ENCODE measurements at places on chromosomes 1 and 21.

GRCh38 chr1:219460896-219461815 lies 151.7 kb downstream of the ZC3H11B start:
- no peak for DNase-seq

DNA sequence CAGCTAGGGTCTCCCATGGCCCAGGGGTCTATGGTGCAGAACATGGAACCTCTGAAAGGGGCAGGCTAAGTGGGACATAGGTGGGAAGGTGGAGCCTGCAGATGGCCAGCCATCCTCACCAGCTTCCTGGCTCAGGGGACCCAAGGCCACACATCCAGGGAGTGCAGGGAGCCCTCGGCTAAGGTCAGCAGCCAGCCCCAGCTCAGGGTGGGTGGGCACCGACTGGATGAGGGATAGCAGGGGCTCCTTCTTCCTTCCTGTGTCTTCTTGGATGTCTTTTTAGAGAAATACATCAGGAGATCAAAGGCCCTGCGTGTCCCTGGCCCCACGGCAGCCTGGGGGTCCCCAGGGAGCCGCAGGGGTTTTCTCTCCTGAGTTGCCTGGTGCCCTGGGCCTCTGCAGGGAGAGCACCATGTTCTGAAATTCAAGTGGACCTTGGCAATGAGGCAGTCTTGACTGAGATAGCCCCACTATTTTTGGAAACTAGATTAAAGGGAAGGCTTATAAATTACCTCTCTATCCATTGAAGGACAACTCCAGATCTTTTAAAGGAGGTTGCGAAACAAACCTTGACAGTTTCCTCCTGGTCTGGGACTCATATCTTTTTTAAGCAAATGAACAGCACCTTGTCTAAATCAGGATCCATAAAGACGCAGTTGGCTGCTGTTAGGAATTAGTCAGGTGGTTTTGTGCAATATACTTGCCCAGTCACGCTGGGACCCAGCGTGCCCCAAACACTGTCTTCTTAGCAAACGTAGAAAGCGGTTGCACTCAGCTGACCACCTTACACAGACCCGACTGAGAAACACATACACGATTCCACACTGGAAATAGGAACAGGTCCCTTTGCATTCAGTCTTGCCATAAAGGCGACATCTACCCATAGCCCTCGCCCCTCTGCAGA lies 242.3 kb downstream of the TOMM20 start:
- no peak for DNase-seq

- DNase-seq = no peak
These were observed 19.1 kb upstream of the EDN2 start for GRCh38 chr1:41503538-41504113.

GRCh38 chr1:31199236-31199790 lies 40.4 kb downstream of the NKAIN1 start:
- no peak for DNase-seq

DNA sequence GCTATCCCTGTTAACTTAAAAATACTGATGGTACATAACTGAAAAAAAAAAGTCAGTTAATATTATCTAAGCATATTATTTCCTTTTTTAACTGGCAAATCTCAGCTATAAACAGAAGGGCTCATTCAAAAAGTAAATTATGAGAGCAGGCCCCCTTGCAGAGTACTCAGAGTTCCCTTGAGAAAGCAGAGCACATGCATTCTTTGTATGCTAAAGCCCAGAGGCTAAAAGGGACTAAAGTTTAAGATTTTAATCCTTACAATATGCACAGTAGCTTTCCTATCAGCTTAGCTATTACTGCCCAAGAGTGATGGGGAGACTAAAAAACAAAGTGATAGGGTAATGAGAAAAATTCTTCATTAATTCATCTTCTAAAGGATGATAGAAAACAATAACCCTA lies 18.5 kb downstream of the SLC16A1 start:
- no peak for DNase-seq

GRCh38 chr1:11924334-11925195 lies 1.7 kb downstream of the KIAA2013 start:
- no peak for DNase-seq

DNA sequence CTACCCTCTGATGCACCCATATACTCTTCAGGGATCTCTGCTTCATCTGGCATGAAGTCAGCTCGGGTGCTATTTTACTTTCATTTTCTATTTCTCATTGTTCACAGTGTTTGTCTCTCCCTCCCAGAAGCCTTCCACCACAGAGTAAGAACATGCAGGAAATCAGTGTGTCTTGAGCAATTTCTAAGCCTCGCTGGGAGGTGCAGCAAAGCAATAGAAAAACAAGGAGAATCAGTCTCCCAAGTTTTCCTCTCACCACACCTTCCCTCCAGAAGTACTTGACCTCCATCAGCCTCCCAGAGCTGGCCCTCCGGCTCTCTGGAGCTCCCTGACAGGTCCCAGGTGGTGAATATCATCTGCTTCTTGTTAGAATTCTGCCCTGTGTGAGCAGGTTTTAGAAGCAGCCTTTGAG lies 594.7 kb upstream of the CAMK1G start:
- DNase-seq = no peak

- no peak for DNase-seq
These were observed 595.0 kb downstream of the NEGR1 start for GRCh38 chr1:71687376-71687775.

- DNase-seq = no peak
These were observed 35.4 kb upstream of the COL24A1 start for GRCh38 chr1:86191958-86192357.
